ENCODE measurements at places on chromosomes 6 and 20.

DNA sequence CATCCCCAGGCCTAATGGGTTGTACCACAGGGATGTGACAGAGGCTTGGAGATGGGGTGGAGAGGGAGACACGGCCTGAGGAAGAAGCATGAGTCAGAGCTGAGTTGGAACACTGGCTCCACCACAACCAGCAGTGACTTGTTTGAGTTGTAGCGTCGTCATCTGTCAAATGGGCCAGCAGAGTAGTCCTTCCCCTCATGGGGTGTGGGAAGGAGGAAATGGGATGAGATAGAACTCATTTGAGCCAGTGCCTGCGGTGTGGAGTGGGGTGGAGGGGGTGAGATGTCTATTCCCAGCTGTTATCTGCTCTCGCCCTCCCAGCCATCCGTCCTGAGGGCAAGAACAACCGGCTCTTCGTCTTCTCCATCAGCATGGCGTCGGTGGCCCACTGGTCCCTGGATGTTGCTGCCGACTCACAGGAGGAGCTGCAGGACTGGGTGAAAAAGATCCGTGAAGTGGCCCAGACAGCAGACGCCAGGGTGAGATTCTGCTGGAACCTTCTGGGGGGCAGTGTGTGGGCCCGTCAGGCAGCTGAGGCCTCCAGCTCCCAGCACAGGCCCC is 32.5 kb downstream of the PLCG1 start:
- no peak for DNase-seq

- DNase-seq, result no peak
Measured at GRCh38 chr20:45346291-45346718, 1.9 kb downstream of the SDC4 start.

DNA sequence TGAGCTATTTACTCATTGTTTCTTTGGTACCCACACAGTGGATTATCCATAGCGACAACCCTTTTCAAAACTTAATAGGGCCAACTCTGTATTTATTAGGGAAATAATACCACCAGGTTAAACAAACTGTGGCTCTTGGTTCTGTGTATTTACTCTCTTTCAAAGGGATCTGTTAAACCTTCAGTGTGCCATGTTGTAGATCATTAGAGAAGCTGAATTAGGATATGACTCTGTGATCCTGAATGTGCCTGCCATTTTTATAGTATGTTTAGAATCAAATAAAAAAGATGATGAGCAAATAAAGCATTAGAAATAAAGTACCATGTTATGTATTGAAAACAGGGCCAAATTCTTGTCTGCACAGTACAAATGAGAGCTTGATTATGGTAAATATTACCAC is 25.0 kb upstream of the SLC35D3 start:
- DNase-seq, result no peak

GRCh38 chr6:165899611-165900010 is 236.6 kb upstream of the PDE10A start:
- DNase-seq, result no peak

DNA sequence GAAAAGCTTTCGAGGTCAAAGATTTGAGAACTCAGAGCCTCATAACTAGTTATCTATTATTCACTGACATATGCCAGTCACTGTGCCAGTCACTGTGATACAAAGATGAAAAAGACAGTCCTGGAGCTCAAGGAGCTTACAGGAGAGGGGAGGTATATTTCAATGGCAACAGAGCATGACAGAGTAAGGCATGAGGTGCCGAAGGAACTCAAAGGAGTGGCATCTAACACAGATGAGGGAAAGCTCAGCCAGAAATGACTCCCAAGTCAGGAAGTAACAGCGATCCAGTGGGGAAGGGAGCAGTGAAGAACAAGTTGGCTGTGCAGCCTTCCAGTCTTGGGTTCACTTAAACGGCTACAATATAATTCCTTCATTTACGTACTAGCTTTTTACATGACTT is 46.6 kb downstream of the DTNBP1 start:
- no peak for DNase-seq

- no peak for DNase-seq
Measured at GRCh38 chr20:58776109-58776508, 74.6 kb downstream of the GNAS-AS1 start.

GRCh38 chr6:149082320-149082719 is 235.2 kb upstream of the TAB2 start:
- DNase-seq, result peak; percentile 29

- DNase-seq, result no peak
Measured at GRCh38 chr6:17714879-17715851, 8.4 kb upstream of the NUP153 start.

GRCh38 chr6:128990915-128991314 is 108.0 kb downstream of the LAMA2 start:
- no peak for DNase-seq

- no peak for DNase-seq
Measured at GRCh38 chr6:44407951-44408670, 20.6 kb downstream of the CDC5L start.

GRCh38 chr20:18858816-18859215 is 45.2 kb downstream of the SCP2D1 start:
- DNase-seq, result no peak

- no peak for DNase-seq
Measured at GRCh38 chr20:18019068-18019467, 38.6 kb downstream of the OVOL2 start.

DNA sequence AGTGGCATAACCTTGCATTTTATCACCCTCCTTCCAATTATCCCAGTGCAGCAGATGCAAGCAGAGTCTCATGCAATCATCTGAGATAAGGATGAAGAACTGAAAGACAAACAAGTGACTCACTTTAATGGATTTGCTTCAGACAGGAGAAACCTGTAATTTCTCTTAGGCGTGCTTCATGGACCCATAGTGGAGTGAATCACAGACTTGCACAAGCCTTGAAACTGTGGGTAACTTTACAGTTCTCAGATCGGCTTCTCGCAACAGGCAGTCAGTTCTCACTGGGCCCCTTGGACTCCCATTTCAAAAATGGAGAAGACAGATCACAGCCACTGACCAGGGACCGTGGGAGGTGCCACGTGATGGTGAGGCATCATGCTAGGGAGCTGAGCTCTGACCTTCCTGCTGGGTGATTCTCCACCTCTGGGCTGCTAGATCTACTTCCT is at the start of gene ADGRF4:
ADGRF4 (plus strand) TSS at position 239 of the 446 bp plus-strand sequence. CDS start 8,666 bp downstream, outside the sequence.
- DNase-seq, result no peak

DNA sequence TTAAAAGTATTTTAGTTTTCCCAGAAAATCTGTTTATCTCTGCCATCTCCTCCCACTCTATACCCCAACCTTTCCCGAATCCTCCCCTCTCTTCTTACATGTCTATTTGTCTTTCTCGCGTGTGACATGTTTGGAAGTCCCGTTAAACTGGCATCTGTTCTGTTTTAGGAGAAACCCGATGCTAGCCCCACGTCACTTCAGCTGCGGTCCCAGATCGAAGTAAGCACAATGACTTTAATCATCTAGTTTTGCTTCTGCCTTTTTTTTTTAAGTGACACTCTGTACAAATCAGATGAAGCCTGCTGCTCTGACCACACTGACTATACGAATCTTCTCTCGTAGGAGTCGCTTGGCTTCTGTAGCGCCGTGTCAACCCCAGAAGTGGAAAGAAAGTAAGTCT is 97.4 kb downstream of the SASH1 start:
- DNase-seq, result no peak

DNA sequence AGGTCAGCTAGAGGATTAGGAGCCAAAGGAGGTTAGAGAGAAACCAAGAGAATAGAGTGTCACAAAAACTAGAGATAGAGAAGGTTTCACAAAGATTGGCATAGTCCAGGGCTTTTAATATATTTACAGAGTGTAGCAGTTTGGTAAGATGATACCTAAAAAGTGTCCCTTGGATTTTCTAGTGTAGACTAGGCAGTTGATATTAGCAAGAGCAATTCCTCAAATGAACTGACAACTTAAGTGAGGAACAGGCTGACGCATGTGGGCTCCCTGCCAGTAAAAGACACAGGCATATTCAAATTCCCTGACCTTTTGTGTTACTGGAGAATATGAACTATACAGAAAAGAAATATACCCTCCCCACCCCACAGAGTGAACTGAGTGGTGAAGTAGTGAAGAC is 40.1 kb downstream of the VTA1 start:
- no peak for DNase-seq

DNA sequence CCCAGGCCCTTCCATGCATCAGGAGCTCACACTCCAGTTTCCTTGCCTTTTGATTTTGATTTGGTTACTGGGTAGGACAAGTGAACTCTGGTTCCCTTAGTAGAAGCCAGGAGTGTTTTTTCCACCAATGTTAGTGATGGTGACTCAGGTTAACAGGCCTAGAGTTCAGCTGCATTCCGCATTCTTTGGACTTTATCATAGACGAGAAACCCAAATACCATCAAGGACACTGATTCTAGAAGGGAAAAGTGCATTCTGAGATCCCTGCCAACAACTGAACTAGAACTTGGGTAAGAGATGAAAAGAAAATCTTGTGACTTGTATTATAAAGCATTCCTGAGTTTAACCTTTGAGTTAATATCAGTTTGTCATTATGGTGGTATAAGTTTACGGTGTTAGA is 8.9 kb downstream of the GSS start:
- no peak for DNase-seq

- DNase-seq, result no peak
Measured at GRCh38 chr6:162750776-162751175, 23.0 kb downstream of the PACRG start.

DNA sequence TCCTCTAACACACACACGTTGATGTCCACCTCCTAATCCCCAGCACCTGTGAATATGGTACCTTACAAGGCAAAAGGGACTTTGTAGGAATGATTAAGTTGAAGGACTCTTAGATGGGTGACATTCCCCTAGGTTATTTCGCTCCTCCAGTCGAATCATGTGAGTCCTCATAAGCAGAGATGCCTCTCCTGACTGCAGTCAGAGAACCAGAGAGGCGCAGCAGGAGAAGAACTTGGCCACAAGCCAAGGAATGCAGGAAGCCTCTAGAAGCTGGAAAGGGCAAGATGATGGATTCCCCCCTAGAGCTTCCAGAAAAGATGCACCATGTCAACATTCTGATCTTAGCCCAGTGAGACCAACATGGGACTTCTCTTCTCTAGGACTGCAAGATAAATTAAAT is 133.1 kb upstream of the PTPRT start:
- no peak for DNase-seq

All from NCI-H1092 (cell line).